ENCODE measurements at places on chromosomes 1 and 21.

DNA sequence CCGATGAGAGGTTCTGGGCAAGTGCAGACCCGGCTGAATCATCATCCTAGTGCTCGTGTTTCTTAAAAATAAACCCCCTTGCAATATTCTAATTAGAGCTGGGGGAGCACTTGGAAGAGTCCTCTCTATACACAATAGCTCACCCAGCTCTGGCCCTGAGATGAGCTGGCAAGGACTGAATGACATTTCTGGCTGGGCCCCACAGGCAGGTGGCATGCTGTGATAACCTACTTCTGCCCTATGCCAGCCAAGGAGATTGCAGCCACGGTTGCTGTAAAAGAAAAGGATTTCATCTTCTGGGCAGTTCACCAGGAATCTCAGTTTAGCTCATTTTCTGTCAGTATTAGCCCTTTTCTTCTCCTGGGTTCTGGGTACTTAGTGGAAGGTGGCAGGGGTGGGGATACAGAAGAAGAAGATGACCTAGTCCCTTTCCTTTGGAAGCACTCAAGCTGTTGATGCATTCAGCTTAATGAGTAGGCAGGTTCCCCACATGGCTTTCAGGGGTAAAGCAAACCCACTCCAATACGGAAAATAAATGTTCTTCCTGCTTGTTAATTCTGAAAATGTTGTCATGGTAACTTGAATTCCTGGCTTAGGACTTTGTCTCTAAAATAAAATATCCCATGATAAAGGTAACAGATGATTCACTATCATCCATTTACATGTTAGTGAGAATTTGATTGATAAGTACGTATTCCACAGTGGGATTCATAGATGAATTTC, 32.2 kb downstream of the VASH2 start:
- DNase-seq = no peak

GRCh38 chr1:211831558-211832323, 1.2 kb upstream of the LPGAT1 start:
- peak; percentile 81 for DNase-seq

DNA sequence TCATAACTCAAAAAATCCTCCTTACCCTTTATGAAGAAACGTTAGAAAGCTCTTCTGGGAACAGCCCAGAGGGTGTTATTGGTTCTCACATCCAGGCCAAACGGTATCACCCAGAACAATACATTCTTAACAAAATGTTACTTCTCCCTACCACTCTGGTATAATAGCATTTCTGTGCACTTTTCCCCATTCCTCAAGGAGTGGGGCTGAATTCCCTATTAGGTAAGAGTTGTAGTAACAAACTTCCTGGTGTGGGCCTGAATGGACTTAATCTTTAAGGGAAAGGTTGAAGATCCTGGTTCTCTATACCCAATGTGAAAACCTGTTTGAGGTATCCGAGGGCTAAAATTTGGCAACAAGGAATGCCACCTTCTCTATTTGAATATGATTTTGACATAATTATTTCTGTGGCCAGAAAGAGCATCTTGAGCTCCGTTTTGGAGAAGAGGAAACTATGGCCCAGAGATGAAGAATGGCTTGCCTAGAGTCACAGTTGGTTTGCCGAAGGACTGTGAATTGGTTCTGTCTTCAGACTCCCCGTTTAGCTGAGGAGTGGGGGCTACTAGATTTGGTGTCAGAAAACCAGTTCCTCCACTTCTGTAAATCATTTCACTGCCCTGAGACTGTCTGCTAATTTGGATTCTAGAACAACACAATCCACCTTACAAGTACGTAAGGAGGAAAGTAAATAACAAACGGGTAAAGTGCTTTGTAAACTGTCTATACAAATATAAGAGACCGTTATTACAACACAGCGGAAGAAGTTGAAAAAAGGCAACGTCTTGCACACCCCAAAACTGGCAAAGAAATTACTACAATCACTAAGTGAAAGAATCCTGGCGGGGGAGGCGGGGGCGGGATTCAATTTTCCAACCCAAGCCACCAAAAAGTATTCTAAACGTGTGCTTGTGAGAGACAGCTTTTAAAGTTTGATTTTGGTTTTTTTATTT, 2.3 kb downstream of the ANP32E start:
- no peak for DNase-seq

GRCh38 chr21:41152147-41152546, 15.8 kb upstream of the BACE2 start:
- DNase-seq = no peak

DNA sequence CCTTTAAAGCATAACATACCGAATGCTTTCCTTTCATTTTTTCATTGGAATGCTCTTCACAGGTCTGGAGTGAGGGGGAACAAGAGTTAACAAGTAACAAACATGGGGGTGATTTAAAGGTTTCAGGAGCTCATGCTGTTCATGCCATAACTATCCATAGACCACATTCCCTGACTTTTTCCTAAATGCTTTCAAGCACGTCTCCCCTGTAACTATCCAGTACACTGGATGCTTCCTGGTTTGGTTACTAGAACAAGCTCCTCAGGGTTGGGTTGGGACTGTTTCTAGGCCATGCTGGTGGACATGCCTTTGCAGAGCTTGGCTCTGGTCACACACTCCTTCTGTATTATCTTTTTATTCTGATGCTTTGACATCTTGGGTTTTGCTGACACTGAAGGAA, 38.6 kb downstream of the KCNK1 start:
- DNase-seq = no peak

- DNase-seq = no peak
These were observed 235.4 kb downstream of the PTPRU start for GRCh38 chr1:29471487-29472313.

GRCh38 chr1:87794788-87795614, 466.3 kb downstream of the LMO4 start:
- DNase-seq = no peak

GRCh38 chr1:92929461-92929860, 31.8 kb downstream of the DIPK1A start:
- DNase-seq = no peak

All from NCI-H2171 (cell line).